Stimulated activated CD8-positive, alpha-beta memory T cell treated with anti-CD3 and anti-CD28 coated beads, Interleukin-7, amount 100 ng/mL, for 24 hours (primary cell): ENCODE measurements at places on chromosomes 7 and 10.

DNA sequence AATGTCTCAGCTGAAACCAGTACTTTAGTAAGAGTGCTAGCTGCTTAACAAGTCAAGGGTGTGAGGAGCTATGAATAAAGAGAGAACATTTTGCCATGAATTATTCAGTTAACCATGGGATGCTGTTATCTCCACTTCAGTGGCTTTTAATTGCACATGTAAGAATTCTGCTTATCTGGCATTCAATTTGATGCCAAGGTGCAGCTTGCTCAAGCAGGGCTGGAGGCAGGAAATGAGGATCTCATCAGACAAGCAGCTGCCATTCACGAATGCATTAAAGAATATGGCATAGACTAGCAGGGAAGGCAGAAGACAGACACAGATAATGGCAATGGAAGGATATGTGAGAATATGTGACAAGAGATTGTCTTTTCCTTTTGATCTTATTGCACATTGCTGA is 697.8 kb downstream of the NRG3 start:
- no peak for DNase-seq

- DNase-seq = no peak
Measured at GRCh38 chr10:52208365-52208764, 105.7 kb upstream of the DKK1 start.

DNA sequence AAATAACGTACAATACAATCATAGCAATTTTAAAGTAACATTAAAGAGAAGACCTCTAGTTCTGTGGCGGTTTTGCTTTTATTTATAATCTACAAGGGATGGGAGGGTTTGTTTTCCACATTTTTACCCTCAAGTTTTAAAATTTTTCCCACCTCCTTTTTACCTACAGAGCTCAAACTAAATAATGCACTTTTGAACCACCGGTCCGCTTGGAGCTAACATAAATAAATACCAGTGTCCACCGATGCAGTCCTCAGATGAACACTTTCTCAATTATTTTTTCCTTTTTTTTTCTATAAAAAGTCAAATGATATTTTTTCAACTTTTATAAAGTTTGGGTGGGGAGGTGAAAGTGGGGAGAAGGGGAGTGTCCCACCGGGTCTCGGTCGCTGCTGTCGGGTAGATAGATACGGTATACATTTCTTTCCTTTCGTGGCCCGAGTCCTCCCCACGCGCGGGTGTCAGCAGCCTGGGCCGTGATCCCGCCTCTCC is 3.3 kb downstream of the ZNF503 start:
- no peak for DNase-seq

DNA sequence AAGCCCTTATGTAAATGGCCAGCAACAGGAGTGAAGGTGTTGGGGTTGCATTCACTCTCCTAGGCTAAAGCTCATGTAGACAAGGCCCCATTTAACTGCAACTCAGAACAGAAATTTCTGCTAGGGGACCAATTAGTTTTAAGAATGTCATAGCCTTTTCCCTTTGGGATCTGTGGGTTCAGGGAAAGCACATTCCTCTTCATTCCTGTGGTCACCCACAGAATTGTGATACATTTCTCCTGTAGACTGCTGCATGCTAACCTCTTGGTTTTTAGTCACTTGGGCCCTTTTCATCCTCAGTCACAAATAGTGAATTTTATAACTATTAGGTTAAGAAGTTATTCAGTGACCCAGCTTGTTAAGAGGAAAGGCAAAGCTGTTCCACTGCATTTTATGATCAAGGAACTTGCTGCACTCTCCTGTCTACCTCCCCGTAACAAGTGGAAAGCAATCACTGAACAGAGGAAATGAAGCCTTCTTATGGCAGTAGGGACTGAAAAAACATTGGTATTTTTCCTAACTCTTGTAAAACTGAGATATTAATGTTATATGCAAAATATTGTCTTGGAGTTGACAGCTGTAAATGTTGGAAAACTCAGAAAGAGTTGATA is 124.9 kb downstream of the SND1 start:
- DNase-seq = no peak

DNA sequence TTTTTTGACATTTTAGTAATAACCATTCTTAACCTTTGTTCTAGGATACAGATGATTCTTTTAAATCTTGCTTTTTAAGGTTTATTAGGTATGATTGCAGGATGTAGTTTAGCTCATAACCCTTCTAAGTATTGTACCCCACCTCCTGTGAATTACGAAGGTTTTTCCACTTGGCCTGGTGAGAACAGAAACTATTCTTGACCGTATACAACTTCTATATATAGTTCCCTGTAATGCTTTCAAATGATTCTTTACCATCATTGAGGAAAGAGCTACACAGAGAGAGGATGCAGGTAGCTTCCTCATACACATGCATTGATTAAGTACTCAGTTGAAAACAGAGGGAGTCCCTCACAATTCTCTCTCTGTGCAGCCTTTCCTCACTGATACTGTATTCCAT is 86.3 kb downstream of the PALS2 start:
- DNase-seq = no peak

DNA sequence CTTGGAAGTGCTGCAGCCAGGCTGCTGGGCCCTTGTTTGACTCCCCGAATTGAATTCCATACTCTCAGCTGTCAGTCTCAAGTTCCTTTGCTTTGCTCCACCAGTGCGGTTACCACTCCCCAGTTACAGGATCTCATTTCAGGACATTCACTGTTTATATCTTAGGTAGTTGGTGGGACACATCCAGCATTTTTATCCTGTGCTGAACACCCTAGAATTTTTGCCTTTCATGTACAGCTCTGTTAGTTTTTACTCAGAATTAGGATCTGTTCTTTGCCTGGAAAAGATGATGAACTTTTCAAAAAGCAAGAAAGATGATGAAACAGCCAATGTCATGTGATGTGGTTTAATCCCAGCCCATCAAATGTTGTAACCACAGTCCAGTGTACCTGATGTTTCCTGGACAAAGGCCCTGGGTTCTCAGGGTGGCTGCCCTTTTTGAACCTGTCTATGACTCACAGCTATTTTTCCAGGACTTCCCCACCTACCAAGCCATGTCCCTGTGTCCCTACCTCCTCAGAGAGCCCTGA is 149.7 kb downstream of the NOC3L start:
- no peak for DNase-seq

GRCh38 chr10:121027371-121027770 is 176.2 kb downstream of the WDR11 start:
- DNase-seq = no peak

DNA sequence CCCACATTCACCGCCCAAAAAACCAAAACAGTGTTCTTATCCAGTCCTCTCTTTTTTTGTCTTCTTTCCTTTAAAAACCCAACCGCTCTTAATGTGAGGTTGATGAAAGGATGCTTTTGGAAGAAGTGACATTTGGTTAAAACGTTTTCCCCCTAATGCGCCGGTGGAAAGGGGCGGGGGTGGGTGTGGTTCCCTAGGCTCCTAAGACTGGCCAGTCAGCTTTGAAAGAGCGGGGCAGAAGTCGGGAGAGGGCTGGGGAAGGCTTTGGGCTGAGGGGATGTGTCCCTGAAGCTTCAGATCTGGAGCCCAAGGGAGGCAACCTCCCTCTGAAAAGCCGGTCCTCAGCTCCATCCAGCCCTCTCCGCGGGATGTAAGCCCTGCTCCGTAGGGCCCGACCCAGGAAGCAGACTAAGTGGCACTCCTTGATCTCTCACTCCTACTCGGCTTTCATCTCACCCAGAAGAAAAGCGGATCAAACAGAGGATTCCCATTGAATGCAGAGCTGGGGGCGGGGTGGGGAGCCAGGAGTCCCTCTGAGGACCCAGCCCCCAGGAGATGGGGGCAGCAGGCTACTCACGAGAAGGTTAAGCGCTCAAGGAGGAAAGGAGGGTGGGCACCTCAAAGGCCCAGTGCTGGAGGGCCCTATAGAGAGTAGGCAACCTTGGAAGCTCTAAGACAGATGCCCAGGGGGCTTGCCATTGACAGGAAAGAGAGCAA is 2.4 kb upstream of the EVX1 start:
- no peak for DNase-seq

DNA sequence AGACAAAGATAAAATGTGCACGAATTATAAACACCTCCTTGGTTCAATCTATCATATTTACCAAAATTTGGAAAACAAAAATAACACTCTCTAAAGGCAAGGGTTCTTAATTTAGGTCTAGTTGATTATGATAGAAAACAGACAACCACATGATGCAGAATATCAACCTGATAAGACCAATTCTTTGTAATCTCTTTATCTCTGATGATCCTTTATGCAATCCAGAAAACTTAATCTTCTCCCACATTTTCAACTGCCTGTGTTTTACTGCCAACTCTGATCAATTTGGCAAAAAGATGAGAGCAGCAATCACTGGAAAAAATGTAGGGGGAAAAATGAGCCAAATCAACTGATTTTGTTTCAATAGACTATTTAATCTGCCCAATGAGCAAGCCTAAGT is 148.5 kb downstream of the LRRN3 start:
- no peak for DNase-seq

GRCh38 chr7:108421720-108422331 is 34.4 kb downstream of the NRCAM start:
- DNase-seq = no peak

DNA sequence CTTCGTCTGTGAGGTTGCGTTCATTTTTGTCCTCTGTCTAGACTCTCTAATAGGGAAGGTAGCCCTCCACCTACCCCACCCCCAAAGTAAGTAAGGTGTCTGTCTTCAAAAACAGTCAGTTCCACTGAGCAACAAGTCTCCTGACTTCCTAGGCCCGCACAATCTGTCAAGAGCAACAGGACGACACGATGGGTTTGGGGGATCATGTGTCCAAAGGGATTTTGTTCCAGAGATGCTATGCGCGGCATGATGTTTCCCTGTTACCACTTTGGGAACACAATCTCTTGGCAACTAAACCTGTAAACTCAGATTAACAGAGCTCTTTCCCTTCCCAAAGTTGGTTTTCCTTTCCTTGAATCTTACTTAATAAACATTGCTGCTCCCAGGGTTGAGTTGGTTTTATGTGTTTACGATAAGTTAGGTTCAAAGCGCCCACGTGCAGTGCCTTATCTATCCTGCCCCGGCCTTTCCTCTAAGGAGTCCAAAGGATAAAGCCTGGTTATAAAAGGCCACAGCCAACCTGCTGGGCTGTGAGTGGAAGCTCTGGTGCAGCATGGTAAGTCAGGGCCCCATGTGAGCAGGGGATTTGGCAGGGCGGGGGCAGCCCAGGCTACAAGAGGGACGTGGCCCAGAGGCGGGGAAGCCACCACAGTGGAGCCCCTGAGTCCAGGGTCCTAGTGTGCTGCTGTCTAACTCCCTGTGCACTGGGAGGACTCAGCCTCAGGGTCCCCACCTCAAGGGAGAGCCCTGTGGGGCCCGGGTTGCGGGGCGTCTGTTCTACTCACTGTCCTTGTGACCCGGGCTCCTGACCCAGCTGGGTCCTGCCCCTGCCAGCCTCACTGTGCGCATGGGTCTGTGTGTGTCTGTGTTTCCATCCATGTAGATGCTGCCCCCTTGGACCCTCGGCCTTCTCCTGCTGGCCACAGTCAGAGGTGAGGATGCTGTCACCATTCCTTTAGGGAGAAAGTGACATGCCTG is at the start of gene PNLIPRP2:
Gene PNLIPRP2, plus strand, starts transcription at position 531 of the 978 bp plus-strand sequence.
- DNase-seq = no peak

DNA sequence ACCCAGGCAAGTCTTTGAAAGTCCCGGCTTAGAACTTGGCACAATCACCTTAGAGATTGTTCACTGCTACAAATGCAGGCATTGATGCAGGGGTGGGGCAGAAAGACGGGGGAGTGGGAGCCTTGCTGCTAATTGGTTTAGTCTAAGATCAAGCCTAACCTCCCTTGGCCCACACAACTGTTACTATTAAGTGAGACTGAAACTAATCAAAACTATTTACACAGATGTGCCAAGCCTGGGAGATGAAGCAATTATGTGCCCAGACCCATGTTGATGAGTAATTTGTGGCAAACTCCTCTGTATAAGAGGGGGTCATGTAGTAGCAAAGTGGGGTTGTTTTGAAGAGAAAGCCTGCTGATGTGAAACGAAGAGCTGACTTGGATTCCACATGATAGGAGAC is 178.2 kb upstream of the ITGB1 start:
- DNase-seq = no peak

DNA sequence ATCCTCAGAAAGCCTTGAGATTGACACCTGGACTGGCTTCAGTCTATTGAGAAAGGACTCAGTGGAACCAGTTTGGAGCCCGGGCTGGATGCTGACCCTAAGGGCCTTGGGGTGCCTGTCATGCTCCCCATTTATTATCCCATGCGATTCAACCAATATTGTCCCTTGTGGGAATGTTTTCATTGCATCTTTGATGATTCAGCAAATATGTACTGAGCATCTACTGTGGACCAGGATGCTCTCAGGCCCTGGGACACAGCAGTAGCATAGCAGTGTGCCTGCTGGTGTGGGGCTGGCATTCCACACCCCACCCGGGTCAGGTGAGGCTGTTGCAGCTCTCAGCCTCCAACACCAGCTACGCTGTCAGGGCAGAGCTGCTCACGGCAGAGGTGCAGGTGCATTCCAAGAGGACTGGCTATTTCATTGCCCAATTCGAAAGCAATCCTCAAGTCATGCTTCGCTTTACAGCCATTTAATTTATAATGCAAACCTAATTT is 586.0 kb downstream of the TCERG1L start:
- DNase-seq = no peak

DNA sequence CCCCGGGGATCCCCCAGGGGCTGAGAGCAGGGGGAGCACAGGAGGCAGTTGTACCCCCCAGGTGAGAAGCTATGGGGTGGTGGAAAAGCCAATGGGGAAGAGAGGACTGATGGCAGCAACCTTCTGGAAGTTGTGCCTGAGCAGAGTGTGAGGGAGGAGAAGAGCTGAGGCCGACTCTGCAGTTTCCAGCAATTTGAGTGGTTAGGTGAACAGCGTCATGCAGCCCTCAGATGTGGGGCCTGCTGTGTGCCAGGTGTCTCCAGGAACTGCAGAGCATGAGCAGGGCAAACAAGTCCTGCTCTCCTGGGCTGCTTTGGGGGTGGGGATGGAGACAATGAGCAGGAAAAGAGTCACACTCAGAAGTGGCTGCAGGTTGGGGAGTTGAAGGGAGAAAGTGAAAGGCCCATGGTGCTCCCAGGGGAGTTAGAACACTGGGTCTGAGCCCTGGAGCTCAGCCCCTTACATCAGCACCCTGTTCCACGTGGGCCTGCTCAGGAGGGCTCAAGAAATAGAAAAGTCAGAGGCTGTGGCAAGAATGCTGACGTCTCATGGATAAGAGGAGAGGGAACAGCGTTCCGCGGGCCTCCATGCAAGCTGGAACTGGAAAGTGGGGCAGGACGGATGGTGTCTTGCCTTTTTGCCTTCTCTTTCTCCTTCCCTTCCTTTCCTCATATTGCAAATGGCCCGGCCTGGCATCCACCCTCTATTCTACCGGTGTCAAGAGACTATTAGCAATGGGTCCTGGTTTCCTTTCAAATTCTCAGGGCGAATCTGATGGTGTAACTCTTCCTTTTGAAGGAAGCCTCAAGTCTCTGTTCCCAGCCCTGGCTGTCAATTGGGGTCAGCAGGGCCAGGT is 4.0 kb upstream of the AFAP1L2 start:
- no peak for DNase-seq

- no peak for DNase-seq
Measured at GRCh38 chr10:78229950-78230675, 196.4 kb downstream of the RPS24 start.

GRCh38 chr10:42868530-42868929 is 85.9 kb downstream of the BMS1 start:
- no peak for DNase-seq

GRCh38 chr10:118373786-118374185 is 31.7 kb upstream of the FAM204A start:
- no peak for DNase-seq

- DNase-seq = no peak
Measured at GRCh38 chr10:74164716-74165529, 13.9 kb downstream of the ADK start.
